ENCODE measurements at places on chromosomes 7 and 10.

GRCh38 chr7:95686109-95686508, 86.2 kb upstream of the DYNC1I1 start:
- no peak for DNase-seq

DNA sequence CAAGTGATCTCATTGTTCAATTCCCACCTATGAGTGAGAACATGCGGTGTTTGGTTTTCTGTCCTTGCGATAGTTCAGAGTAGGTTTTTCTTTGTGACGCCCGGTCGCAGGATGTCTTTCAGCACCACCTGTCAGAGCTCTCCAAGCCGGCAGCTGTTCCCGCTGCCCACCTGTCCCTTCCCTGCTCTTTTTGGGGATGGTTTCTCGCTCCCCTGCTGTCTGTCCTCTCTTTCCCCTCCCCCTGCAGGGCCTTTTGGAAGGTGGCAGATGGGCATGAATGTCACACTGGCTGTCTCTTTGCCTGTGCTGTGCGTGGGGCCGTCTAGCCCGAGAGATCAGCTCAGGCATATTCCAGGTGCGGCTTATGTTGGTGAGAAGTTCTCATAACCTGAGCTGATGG, 137.0 kb downstream of the GRK5 start:
- no peak for DNase-seq

- DNase-seq: no peak
Observed at GRCh38 chr7:24926623-24927524, 53.1 kb downstream of the OSBPL3 start.

GRCh38 chr10:6128591-6129251, 39.9 kb downstream of the RBM17 start:
- no peak for DNase-seq

Data from stimulated activated CD4-positive, alpha-beta T cell treated with anti-CD3 and anti-CD28 coated beads, TNF-alpha, amount 100 ng/mL, for 1 hour (primary cell).